ENCODE measurements at places on chromosomes 2 and 18.
A peak's percentile ranks its signal among the peaks of the same experiment; 100 is the strongest.

GRCh38 chr2:134164306-134164705 is 89.6 kb upstream of the MGAT5 start:
- no peak for DNase-seq

DNA sequence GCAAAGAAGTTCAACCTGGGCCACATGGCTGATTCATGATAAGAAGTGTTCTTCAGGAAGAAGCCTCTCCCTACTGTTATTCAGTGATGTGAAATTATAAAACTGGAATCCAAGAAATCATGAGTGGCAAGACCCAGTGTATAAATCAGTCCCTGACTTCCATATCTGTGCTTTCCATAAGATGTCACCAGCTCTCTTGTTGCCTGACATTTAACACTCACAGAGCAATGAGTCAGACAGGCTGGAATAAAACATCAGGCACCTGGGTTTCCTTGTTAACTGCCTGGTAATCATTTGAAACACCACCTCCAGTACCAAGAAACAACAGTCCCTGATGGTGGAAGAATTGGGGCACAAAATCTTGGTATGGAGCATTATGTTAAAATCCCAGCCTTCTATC is 76.1 kb downstream of the SCG2 start:
- no peak for DNase-seq

GRCh38 chr2:27973592-27973991 is 83.1 kb downstream of the BABAM2 start:
- no peak for DNase-seq

DNA sequence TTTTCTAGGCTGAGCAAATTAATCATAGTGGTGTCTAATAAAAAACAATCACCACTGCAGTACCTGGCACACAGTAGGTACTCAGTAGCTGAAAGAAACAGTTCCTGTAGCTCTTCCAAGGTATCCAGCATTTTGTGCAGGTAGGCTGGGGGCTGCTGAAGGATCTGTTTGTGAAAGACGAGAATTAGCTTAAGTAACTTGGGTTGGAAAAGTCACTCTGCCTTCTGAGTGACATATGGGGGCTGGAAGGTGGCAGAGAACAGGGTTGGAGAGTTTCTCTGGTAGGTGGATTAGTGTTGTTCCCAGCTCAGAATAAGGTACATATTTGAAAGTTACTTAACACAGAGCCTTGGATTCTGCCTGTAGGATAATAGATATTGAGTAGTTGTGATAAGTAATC is 72.8 kb downstream of the FMNL2 start:
- no peak for DNase-seq

DNA sequence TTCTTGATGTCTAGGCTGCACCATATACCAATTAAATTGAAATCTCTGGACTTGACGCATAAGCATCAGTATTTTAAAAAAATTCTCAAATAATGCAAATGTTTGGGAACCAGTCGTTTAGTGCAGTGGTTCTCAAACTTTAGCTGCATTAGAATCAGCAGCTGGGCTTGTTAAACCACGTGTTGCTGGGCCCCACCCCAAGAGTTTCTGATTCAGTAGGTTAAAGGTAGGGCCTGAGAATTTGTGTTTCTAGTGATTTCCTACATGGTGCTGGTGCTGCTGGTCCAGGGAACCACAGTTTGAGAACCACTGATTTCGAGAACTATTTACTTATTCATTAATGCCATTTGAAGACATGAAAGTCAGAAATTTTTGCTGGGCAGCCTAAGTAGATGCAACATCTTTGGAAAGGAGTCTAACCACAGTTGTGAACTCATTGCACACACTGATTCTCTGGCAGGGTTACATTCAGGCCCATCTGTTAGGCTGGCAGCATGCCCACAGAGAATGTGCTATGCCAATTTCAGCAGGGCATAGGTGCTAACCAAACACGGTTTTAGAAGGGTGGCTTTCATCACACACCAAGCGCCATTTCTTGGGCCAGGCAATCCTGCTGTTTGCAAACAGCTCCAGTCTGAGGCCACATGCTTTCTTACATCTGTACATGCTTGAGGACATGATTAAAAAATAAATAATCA is 26.4 kb upstream of the ATP5MC3 start:
- DNase-seq = peak; percentile 97

GRCh38 chr2:85291425-85292023 is 36.3 kb downstream of the TGOLN2 start:
- no peak for DNase-seq

DNA sequence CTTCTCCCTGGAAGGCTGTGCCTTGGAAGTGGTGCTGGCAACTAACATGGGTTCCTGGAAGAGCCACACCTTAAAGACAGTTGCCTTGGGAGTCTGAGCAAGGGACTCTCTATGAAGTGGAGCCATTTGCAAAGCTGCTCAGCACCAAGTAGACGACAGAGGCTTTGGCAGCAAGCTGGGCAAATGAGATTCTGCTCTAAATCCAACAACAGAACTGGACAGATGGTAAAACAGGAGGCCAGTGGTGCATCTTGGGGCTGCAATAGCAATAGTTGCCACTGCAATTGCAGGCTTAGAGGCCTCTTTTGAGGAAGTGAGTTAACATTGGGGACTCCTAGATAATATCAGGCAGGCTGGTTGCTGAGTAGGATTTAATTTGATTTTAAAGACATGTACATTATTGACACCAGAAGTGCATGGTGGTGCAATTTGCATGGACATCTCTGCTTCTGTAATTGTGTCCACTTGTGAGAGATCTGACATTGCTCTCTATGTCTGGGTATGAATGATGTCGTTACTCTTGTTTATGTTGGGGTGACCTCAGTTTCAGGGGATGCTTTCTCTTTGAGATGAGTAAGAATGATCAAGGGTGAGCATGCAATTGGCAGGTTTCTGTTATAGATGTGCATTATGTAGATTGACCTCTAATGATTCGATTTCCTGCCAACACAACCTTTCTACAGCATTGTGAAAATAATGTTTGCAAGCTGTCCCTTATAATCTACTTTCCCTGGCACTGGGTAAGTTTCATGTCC is 568.3 kb upstream of the MEX3C start:
- no peak for DNase-seq

GRCh38 chr2:19911808-19912509 is 10.2 kb upstream of the TTC32 start:
- DNase-seq = no peak

- no peak for DNase-seq
Observed at GRCh38 chr2:172988728-172989127, 86.9 kb upstream of the MAP3K20 start.

GRCh38 chr18:39199231-39199855 is 1633.7 kb upstream of the CELF4 start:
- DNase-seq = no peak

GRCh38 chr2:209976698-209977385 is 25.6 kb upstream of the RPE start:
- no peak for DNase-seq

DNA sequence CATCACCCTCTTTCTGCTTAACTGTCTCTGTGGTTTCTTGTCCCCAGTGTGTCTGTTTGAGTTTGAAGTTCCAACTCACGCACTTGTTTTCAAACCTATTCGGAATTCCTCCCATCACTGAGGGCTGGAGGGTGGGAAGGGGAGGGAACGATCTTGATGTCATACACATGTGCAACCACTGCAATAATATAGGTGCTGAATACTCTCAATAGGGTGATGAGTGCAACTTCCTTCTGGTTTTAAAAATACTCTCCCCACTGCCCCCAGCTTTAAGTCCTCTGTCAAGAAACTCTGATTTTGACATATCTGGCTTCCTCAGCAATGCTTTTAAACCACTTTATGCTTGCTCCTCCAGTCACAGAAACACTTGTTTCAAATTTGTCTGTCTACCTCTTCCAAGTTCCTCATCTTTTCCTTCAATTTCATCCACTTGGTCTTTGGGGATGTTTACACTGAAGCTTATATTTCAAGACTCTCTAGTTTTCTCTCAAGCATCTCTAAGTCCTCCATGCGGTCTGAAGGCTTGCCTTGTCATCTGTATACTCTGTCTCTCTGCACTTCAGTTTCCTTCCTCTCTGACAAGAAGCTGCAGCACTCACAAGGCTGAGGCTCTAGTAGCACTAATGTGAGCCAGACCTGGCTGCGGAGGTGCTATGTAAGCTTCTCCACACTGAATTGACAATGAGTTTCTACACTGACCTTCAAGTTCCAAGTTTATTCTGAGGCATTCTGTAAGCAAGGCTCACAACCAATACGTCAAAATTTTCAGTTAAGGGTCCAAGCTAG is 422.3 kb downstream of the ZEB2 start:
- DNase-seq = no peak

- DNase-seq = no peak
Observed at GRCh38 chr2:47088371-47089082, 66.6 kb downstream of the STPG4 start.

GRCh38 chr2:42001711-42002201 is 46.1 kb upstream of the PKDCC start:
- DNase-seq = no peak

- DNase-seq = no peak
Observed at GRCh38 chr2:137857881-137858280, 106.4 kb upstream of the HNMT start.

Data from NCI-H446 (cell line).